ENCODE measurements at places on chromosomes 4 and X. TPM values are rescaled to one million over a fixed set of nuclear protein-coding genes. Genes with fewer than 3 reads are reported as not detected.

GRCh38 chrX:140762061-140762460 lies 52.5 kb downstream of the LINC00632 start:
- peak; percentile 52 for DNase-seq

GRCh38 chrX:136747003-136747986 lies 33.4 kb downstream of the ARHGEF6 start:
- peak; percentile 66 for DNase-seq

Gene SMR3B
- not detected for total RNA-seq

Gene CDX4
- total RNA-seq, result not detected

Gene SOWAHB
- not detected for total RNA-seq

DNA sequence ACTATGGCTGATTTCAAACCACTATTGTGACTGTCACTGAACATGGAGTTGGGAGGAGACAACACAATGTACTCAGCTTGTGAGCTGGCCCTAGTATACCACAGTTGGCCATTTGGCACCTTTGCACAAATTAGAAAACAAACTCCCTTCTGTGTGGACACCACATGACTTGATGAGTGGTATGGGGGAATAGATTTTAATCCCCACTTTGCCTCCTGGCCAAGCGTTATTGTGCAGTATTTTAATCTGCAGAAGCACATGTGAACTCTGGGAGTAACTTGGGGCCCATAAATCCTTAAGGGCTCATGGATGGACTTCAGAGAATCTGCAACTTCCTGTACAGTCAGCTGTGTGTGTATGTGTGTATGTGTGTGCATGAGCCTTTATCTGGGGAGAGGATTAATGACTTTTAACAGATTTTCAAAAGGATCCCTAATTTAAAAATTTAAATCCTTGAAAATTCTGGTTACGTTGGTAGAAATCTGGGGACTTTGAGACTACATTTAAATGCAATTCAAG lies 105.0 kb upstream of the PAQR3 start:
- DNase-seq, result no peak

Gene GABRQ
- total RNA-seq, result not detected

DNA sequence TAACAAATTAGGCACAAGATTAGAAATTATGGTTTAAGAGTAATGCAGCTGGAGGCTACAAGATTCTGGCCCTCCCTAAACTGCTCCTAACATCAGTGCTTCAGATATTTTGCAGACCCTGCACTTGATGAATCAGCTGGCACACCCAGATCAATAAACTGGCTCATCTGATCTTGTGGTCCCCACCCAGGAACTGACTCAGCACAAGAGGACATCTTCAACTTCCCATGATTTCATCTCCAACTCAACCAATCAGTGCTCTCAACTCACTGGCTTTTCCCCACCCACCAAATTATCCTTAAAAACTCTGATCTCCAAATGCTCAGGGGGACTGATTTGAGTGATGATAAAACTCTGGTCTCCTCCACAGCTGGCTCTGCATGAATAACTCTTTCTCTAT lies 21.7 kb upstream of the TMEM33 start:
- DNase-seq, result no peak

Gene LRCH2
- total RNA-seq, result not detected

- peak; percentile 82 for DNase-seq
Measured at GRCh38 chrX:153984351-153985178, 12.0 kb downstream of the TMEM187 start.

GRCh38 chrX:781224-782204 lies 150.9 kb downstream of the SHOX start:
- no peak for DNase-seq

DNA sequence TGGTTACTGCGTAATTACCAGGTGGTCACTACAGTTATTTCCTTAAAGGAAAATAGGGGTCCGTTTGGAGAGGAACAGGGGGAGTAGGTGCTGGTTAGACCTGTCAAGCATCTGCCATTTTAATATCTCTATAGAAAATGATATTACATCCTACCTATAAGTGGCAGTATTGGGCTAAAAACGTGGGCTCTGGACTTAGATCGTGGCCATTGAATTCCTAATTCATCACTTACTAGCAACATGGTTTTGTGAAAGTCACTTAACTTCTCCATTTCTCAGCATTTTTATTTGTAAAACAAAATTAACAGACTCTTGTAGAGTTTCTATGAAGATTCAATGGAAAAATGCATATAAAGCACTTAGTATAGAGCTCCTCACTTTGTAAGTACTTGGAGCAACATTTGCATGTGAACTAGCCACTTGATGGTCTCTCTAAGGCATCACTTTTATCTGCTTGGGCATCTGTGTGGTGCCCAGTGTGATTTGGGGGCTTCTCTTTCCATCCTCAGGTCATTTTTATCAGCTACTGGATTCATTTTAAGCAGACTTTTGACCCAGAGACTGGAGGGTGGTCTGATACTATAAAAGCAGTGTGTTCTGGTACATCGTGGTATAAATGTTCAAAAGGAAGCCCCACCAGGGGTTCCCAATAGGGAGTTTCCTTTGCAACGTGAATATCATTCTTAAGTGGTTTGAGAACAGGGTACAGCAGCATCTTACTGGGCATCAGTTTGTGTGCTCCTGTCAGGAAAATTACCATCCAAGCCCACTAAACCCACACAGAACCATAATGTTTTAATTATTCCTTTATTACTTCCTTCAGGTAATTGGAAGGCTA lies 42.7 kb upstream of the RASSF6 start:
- no peak for DNase-seq

Gene SUPT20HL1
- not detected for total RNA-seq

DNA sequence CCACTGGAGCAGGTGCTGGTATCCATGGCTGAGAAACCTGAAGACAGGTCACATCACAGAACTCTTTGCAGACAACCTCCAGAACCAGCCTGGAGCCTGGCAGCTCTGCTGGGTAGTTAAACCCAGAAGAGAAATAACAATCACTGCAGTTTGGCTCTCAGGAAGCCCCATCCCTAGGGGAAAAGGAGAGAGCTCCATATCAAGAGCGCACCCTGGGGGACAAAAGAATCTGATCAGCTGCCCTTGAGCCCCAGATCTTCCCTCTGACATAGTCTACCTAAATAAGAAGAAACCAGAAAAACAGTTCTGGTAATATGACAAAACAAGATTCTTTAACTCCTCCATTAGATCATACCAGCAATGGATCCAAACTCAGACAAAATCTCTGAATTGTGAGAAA lies 823.2 kb upstream of the FRG1 start:
- DNase-seq, result no peak

DNA sequence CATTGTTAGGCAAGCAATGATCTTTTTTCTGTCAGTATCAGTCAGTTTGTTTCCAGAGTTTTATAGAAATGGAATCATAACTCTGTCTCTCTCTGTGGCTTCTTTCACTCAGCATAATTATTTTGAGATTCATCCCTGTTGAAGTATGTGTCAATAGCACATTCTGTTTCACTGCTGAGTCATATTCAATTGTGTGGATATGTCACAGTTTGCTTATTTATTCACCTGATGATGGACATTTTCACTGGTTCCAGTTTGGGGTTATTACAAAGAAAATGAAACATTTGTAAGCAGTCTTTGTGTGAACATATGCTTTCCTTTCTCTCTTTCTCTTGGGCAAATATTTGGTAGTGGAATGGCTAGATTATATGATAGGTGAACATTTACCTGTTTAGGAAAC lies 10.2 kb upstream of the ZNF718 start:
- no peak for DNase-seq

DNA sequence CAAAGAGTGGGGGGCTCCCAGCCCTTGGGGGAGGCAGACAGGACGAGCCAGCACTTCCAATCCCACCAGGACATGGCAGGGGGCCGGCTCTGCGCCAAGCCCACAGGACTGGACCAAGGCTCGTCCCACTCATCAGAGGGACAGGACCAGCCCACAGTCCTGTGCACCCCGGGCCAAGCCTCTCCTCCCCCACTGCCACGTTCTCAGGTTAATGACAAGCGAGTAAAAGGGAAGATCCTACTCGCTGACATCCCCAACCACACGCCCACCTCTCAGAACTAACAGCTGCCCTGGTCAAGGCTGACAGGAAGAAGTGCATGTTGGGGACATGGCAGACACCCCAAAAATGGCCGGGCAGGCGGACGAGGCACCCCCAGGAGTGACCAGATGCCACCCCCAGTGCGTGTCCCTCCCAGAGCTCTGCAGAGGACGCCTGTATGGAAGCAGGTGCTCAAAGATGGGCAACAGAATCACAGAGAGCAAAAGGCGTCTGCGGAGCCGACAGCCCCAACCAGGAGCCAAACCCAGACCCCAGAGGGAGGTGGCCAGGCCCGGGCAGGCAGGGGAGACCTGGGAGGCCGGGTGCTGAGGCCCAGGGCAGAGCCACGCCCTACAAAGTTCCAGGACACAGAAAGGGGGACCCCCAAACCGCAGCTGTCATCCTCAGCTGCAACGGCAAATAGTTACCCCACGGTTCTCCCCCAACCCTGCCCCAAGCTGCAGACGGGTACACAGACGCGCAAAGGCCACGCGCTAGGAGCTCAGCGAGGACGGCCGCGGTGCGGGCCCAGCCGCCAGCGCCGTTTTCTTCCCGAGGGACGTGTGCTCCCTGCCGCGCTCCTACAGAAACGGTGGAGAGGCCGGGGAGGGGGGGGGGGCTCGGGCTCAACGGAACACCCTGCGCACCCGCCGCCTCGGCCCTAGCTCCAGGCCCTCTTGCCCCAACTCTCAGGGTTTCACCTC lies 1.7 kb downstream of the CTBP1 start:
- DNase-seq, result peak; percentile 69

Gene OTUD5
- 50.6 TPM for total RNA-seq

- peak; percentile 33 for DNase-seq
Measured at GRCh38 chrX:46444011-46444410, 101.2 kb downstream of the ZNF674 start.

Gene SMIM9
- not detected for total RNA-seq

DNA sequence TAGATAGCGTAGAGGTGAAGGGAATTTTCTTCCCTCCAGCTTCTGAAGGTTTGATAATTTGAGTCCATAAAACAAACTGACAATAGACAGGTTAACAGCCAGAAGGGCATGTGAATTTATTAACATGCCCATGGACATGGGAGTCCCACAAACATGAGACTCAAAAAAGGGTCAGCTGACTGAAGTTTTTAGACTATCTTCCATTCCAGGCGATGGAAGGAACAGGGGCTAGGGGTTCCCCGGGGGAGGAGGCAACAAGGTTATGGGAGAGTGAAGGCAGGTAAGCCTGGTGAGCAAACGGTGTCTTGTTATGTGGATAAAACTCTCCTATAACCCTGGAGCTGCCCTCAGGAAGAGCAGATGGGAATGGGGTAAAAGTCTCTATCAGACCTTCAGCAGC lies 81.5 kb upstream of the SORBS2 start:
- DNase-seq, result no peak
